Esophagus squamous epithelium (tissue), 5 donors: ENCODE measurements at places on chromosomes 3 and 15. TPM values are rescaled to one million over a fixed set of nuclear protein-coding genes. Genes with fewer than 3 reads are reported as not detected.

- DNase-seq = peak; percentile 6
Observed at GRCh38 chr3:11643201-11643603, 513 bp downstream of the VGLL4 start.

DNA sequence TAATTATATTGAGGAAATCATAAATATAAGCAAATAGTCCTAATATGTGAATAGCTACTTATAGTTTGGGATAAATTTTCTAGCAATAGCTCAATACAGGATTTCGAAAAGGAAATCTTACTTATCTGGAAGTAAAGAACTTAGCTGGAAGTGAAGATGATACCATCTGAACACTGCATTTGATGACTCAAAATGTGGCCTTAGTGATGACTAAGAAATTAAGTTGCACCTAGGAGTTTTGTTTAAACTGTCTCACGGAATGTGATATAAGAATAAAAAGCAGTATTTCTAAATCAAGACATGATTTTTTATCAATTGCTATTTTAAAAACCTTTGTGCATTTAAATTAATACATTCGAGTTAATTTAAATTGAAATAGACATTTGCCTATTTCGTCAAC, 91.2 kb downstream of the EOMES start:
- no peak for DNase-seq

The PRTG gene
- 0.04 TPM for total RNA-seq

DNA sequence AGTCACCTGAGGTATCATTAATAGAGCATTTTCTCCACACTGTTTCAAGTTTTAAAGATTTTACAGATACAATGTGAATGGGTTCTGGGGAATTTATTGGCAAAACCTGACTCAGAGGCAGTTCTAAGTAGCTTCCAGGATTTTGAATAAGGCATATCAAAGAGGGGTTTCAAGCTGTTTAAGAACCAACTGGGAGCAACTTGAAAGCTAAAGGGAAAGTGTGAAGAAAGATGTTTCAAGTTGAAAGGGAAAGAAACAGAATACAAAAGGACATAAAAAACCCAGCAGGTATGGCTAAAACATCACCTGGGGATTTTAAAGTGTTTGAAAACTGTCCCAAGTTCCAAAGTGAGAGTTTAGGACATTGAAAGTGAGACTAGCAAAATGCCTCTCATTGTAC, 17.8 kb upstream of the SERPINI2 start:
- no peak for DNase-seq

The SEMA7A gene
- 1.7 TPM for total RNA-seq

GRCh38 chr15:85019815-85020590, 38.3 kb downstream of the PDE8A start:
- no peak for DNase-seq

DNA sequence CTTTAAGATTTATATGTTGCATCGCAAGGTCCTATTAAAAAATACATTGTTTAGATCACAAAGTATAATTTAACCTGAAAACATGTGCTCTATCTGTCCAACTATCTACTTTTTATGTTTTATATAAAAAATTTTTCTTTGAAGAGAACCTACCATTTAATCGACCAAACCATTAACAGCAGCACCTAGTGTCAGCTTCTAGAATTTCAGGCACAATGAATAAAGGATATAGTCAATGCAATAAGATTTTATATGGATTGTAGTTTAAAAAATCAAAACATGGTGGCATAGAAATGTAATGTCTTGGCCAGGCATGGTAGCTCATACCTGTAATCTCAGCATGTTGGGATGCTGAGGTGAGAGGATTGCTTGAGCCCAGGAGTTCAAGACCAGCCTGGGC, 313.7 kb downstream of the GAP43 start:
- DNase-seq = no peak

DNA sequence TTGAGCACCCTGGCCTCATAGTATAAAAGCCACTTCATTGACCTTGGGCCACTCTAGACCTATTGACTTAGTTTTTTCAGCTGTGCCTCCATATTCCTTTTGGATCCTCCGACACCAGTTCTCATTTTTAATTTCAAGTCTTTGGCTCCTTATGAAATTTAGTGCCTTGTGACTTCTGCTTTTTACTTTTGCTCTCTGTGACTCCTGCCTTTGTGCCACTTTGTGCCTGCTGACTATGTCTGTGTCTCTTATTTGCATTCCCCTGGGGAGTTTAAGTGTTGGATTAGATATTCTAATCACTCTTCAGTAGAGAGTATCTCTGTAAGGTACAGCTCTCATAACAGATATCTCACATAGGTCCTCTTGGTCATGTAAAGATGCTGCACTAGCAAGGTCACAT, 39.6 kb upstream of the GPR149 start:
- DNase-seq = no peak

The LRRC31 gene
- total RNA-seq = not detected

GRCh38 chr15:32967521-32967920, 227.0 kb downstream of the FMN1 start:
- DNase-seq = no peak

The FRMD5 gene
- not detected for total RNA-seq

- DNase-seq = no peak
Observed at GRCh38 chr3:17133632-17134545, 249.1 kb downstream of the PLCL2 start.
